Cerebellar nuclear complex (tissue), 1 donor: ENCODE measurements at places on chromosomes 3 and 15.

GRCh38 chr3:51934991-51935885, 6.5 kb downstream of the RRP9 start:
- no peak for DNase-seq

GRCh38 chr15:56098195-56098863, 104.9 kb upstream of the NEDD4 start:
- no peak for DNase-seq

DNA sequence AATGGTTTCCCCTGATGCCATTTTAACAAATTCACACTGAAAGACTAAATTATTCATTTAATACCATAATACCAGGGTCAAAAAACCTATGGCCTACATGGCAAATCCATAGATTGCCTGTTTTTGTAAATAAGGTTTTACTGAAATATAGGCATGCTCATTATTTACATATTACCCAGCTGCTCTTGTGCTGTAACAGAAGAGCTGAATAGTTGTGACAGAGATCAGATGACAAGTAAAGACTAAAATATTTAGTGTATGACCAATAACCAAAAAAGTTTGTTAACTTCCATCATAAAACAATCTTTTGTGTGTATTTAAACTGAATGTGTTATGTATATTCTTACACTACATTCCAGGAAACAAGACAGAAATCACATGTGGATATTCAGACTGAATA, 60.2 kb downstream of the DENND4A start:
- no peak for DNase-seq

GRCh38 chr15:42712584-42712983, 24.3 kb downstream of the CDAN1 start:
- no peak for DNase-seq

- DNase-seq: no peak
Observed at GRCh38 chr3:151393146-151393830, 8.7 kb upstream of the P2RY12 start.

- no peak for DNase-seq
Observed at GRCh38 chr3:56693750-56694149, 10.7 kb upstream of the TASOR start.

DNA sequence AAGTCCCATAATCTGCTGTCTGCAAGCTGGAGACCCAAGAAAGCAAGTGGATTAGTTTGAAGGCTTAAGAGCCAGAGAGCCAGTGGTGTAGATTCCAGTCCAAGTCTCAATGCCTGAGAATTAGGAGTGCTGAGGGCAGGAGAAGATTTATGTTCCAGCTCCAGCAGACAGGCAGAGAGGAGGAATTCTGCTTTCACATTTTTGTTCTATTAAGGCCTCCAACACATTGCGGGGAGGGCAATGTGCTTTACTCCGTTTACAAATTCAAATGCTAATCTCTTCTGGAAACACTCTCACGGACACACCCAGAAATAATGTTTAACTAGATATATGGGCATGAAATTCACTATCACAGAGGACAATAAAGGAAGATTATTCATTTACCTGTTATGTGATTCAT, 54.0 kb downstream of the DPH6 start:
- DNase-seq: no peak

DNA sequence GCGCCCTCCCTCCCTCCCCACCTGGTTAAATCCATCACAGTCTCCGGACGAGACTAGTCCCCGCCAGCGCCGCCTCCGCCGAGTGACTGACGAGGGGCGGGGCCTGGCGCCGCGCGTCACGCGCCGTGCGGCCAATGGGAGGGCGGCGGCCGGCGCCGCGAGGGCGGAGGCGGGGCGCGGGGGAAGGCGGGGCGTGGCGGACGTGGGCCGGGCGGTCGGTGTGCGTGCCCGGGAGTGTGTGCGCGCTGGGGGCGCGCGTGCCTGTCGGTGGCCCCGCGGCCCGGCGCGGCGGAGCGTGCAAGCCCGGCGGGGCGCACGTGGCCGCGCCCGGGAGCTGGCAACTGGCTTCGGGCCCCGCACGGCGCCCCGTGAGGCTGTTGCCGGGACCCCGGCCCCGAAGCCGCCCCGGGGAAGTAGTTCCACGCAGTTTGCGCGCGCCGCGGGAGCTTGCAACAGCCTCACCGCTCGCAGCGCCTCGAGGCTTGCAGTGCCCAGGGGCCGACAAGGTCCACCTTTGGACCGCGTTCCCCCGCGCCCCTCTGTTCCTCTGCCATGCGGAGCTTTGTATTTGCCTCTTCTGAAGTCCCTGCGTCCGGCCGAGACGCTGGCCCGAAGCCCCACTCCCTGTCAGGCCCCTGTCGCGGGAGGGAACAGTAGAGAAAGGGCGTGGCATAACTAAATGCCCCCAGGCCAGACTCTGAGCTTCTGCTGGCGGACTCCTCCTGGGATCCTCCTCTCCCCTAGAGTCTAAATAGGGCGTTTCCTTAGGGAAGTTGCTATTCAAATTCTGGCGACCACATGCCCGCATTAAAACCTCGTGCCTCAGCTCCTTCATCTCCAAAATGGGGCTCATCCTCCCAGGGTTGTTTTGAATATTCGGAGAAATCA, 400.9 kb downstream of the SHQ1 start:
- DNase-seq: peak; percentile 11

DNA sequence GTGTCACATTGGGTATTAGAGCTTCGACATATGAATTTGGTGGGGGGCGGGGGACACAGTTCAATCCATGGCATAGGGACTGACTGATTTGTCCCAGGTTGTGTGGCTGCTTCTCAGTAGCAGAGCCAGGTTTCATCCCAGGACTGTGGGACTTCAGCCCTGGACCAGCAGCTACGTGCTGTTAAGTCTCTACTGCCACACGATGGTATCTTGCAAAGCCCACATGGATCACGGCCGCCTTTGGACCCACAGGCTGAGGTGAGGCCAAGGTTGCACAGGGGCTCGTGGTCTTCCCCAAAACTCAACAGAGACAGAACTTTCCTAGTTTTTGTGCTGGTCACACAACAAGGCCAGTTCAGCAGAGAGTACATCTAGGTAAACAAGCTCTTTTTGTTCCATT, 97.4 kb downstream of the LRRK1 start:
- DNase-seq: no peak

- DNase-seq: no peak
Observed at GRCh38 chr3:25801786-25802185, 11.9 kb downstream of the OXSM start.

DNA sequence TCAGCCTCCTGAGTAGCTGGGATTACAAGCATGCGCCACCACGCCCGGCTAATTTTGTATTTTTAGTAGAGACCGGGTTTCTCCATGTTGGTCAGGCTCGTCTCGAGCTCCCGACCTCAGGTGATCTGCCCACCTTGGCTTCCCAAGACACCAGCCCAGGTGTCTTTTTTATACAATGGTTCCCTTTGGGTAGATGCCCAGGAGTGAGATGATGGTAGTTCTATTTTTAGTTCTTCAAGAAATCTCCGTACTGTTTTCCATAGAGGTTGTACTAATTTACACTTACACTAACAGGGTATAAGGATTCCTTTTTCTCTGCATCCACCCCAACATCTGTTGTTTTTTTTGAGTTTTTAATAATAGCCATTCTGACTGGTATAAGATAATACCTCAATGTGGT, 94.3 kb downstream of the IGF2BP2 start:
- DNase-seq: no peak

- DNase-seq: no peak
Observed at GRCh38 chr15:36527235-36528162, 51.9 kb upstream of the CDIN1 start.

DNA sequence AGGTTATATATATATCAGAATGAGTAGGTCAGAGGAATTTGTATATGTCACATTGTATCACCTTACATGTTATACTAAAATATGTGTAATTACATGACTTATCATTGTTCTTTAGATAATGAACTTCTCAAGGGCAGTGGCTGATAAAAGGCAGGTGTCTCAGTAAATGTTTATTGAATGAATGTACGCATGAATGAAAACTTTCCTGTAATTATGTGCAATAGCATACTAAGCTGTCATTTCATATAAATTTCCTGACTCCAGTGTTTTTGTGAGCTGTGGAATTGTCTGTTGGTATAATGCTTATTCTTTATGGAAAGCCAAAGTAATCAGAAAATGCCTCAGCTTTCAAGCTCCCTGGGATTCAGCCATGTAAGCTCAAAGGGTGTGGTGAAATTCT, 4.2 kb downstream of the TBC1D23 start:
- DNase-seq: no peak

DNA sequence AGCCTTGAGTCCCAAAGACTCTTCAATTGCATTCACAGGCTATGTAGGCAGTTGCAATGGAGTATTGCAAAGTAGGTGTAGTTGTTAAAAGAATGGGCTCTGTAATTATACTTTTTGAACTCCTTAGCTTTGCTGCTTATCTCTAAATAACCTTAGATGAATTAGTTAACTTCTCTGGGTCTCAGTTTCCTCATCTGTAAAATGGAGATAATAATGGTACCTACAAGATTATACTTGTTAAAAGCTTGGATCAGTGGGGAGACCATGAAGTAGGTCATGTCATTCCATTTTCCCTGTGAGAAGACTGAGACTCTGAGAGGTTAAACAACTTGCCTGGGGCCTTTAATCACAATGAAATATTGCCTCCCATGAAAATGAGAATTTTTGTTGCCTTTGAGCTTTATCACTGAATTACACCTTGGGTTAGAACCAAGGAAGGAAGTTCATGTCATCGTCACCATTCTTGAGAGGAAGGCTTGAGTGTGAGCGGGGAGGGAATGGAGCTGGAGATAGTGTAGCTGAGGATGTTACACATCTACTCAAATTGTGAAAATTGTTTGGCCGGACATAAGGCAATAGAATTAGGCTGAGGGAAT, 38.1 kb downstream of the CTDSPL start:
- DNase-seq: no peak

GRCh38 chr3:143203848-143204247, 84.3 kb downstream of the CHST2 start:
- no peak for DNase-seq

- DNase-seq: no peak
Observed at GRCh38 chr15:72994534-72995177, 57.6 kb upstream of the NEO1 start.

DNA sequence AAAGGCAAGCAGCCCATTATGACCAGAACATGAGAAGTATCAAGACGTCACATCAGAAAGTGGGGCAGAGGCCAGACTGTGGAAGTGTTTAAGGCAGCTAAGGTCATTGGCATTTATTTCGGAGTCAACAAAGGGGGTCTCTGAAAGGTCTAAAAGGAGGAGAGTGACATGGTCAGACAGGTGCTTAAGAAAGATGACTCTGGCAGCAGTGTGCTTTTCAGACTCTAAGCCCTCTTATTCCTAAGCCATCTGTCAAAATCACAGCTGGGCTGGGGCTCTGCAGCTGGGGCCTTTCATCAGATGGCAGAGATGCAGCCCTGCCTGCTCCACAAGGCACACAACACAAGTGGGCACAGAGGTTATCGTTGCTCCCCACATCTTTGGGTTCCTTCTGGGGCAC, 14.0 kb downstream of the FBXL22 start:
- DNase-seq: no peak

GRCh38 chr3:15713364-15713763, 84.4 kb downstream of the ANKRD28 start:
- DNase-seq: no peak

DNA sequence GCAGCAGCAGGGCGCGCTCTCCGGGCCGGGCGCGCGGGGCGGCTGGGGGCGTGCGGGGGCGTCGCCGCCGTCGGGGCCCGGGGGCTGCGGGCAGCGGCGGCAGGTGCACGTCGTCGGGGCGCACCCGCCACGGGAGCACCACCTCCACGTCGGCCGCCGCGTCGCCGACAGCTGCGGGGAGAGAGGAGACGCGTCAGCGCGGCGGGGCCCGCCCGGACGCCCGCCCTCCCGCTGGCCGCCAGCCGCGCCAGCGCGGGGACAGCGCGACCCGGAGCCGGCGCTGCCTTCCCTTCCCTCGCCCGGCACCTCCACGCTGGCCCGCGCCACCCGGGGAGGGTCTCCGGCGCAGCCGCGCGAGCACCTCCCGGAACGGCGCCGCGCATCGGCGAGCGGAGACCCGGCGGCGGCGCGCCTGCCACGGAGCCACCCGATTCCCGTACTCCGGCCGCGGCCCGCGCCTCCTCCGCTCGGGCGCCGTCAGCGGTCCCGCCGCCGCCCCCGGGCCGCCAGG, 481 bp downstream of the ADAMTS17 start:
- DNase-seq: no peak

GRCh38 chr3:45816544-45816943, 20.2 kb upstream of the SLC6A20 start:
- DNase-seq: no peak

GRCh38 chr3:88616413-88616812, 466.7 kb downstream of the C3orf38 start:
- DNase-seq: no peak

GRCh38 chr3:108414007-108414406, 96.4 kb downstream of the MYH15 start:
- DNase-seq: no peak

GRCh38 chr15:33476908-33477307, 166.1 kb downstream of the RYR3 start:
- DNase-seq: no peak

DNA sequence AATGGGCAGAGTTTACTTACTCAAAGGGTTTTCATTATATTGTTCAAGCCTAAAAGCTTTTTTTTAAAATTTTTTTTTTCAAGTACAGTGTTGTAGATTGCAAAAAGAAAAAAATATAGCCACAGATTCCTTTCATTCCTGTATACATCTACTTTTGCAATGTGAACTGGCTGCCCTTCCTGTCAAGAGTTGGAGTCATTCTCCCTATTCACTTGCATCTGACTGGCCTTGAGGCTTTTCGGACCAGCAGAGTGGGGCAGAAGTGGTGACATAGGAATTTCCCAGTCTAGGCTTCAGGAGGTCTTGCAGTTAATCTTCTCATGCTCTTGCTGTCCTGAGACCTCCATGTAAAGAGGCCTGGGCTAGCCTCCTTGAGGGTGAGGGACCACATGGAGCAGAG, 218.3 kb upstream of the CFAP20DC start:
- no peak for DNase-seq

DNA sequence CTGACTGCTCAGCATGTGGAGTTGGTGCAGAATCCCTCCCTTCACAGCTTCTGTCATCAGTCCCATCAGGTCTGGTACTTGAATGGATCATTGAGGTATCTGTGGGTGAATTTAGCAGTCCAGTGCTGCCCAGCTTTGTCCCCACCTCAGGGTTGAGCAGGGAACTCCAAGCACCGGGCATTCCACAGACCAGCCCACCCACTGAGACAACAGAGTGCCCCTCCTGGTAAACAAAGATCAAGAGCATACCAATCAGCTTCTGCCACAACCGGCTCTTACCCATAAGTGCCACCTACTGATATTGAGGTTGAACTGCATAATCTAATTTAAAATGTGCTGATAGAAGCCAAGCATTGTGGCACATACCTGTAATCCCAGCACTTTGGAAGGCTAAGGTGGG, 57.1 kb upstream of the FXR1 start:
- no peak for DNase-seq

DNA sequence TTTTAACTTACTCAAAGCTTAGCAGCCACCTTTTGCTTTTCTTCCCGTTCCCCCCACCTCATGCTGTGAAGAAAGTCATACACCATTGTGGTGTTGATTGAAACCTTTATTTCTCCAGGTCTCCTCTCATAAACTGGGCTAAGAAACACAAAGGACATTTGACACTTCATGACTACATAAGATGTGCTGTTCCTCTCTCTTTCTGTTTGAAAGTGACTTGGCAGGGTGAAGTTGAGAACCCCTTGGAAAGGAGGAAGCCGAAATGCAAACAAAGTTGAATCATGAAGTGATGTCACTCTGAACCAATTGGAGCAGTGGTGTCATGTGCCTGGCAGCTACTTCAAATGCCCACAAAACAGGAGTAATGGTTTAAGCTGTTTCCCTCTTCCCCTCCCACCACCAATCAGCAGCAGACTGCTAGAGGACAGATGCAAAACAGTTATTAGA, 174.7 kb downstream of the IGF1R start:
- DNase-seq: no peak
